ENCODE measurements at places on chromosomes 6 and 20.

DNA sequence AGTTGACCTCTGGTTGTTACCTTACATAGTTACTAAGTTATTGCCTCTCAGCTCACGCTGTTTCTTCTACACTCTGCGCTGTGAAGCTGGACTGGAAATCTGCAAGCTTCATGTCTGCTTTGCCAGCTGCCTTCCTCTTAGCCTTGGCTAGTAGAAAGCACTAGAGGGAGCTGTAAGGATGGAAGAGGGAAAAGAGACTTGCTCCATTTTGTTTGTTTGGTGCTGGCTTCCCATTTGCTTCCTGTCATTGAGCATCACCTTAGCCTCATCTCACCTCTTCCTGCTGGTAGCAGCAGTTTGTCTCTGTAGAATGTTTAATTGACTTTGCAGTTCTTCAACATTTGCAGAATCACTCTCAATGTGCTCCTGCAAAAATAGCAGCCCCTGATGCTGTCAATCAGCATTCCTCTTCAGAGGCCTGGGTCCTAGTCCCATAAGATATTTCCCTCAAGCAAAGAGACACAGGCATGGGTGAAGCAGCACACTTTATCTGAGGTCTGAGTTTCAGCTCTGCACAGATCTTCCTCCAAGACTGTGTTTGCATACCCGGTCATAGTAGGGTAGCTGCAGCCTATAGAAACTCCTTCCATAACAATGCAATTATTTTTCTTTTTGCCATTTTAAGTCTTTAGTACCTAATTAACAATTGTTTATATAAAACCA is 302.2 kb upstream of the EPHA7 start:
- no peak for DNase-seq

- DNase-seq: no peak
These were observed 30.7 kb downstream of the LINC00237 start for GRCh38 chr20:21075471-21075870.

DNA sequence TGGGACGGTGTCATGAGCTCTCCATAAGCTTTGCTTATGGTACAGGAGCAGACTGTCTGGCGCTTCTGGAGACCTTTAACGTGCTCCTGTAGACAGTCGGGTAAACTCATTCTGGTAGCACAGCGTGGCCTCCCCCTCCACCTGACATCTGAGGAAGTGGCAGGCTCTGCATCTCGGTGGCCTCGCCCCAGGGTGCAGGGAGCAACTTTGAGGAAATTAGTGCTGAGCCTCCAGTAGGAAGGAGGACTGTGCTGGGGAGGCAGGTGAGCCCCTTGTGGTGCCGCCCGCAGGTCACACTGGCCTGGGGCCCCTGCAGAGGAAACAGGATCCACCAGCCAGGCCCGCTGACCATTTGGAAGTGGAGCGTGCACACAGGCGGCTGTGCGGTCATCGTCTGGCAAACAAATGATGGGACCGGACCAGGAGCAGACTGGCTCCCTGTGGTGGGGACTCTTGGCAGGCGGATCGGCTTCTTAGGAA is 57.9 kb downstream of the SYNJ2 start:
- no peak for DNase-seq

GRCh38 chr6:1190366-1190765 is 121.5 kb upstream of the FOXQ1 start:
- DNase-seq: no peak

DNA sequence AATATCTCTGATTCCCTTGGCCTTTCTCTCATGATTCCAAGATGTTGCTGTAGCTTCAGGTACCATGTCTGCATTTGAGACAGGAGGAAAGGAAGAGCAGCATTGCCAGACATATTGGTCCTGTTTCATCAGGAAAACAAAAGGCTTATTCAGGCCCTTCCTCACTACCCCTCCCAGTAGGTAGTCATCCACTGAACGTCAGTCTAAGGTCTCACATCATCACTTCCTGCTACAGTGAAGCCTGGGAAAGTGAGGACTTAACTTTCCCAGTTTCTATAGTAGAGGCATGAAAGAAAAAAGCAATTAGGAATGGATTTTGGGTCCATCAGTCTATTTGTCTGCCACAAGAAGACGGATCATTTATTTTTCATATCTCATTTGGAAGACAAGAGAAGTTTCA is 85.7 kb upstream of the SOX4 start:
- DNase-seq: no peak
